ENCODE measurements at places on chromosomes 2 and 18. TPM values are rescaled to one million over a fixed set of nuclear protein-coding genes. Genes with fewer than 3 reads are reported as not detected.

BBS5 gene
- 8.9 TPM for total RNA-seq

GRCh38 chr2:105344704-105345345 is 7.5 kb downstream of the C2orf49 start:
- DNase-seq, result no peak

DNA sequence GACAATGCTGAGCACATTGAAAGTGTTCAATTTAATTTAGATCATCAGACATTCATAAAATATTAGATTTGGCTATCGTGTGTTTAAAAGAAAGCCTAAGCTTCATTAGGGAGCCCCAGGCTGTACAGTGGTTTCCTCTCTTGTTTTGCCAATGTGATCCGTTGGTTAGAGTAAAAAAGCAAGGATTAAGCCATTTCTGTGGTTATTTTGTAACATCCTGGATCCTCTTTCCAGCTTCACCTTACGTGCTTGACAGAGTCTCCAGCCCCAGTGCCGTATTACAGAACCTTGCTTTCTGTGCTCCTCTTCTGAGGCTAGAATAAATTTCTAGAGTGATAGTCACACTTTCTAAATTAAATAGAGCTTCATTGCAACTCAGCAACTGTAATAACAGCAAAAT is 289.3 kb upstream of the LINC00305 start:
- no peak for DNase-seq

GRCh38 chr2:99504844-99505584 is 15.2 kb upstream of the REV1 start:
- no peak for DNase-seq

DNA sequence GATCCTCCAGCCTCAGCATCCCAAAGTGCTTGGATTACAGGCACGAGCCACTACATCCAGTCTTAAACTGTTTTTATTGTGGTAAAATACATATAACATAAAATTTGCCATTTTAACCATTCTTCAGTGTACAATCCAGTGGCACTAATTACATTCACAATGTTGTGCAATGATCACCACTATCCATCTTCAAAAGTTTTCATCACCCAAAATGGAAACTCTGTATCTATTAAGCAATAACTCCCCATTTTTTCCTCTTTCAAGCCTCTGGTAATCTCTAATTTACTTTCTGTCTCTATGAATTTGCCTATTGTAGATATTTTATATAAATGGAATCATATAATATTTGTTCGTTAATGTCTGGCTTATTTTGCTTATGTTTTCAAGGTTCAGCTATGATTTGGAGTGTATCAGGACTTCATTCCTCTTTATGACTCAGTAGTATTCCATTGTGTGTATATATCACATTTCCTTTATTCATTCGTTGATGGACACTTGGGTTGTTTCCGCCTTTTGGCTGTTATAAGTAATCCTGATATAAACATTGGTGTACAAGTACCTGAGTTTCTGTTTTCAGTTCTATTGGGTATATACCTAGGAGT is 71.8 kb downstream of the GFPT1 start:
- no peak for DNase-seq
